Panc1 (cell line): ENCODE measurements at places on chromosomes 12 and 14.

GRCh38 chr12:2877953-2878732, 1.1 kb downstream of the RHNO1 start:
- no peak for DNase-seq

- no peak for DNase-seq
Measured at GRCh38 chr14:37816135-37816534, 220.7 kb downstream of the TTC6 start.

- no peak for DNase-seq
Measured at GRCh38 chr12:64229796-64230195, 7.7 kb upstream of the KICS2 start.

GRCh38 chr14:98229656-98230366, 1042.2 kb downstream of the BCL11B start:
- DNase-seq, result no peak

DNA sequence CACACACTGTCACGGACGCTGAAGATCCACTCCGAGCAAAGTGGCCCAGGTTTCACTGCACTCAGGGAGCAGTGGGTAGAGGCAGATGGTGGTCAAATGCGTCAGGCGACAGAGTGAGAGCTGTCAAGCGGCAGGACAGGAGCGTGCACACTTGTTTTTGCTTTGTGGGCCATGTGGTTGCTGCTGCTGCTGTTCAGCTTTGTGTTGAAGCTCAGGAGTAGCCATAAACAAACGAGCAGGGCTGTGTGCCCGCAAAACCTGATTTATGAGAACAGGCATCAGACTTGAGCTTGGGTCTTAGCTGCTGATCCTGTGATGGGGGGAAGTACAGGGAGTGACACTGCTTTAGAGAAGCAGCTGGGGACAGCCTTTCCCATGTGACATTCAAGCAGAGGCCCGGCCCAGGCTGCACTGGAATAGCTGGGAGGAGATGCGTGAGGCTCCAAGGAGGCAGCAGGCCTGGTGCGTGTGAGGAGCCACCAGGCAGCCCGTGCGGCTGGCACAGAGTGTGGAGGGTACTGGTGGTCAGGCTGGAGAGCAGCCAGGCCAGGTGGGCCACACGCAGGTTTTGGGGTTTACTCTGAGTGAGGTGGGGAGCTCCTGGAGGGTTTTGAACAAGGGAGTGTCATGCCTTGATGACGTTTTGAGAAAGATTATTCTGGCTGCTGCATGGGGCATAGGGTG, 31.1 kb upstream of the ASPG start:
- DNase-seq, result no peak
